AG09309 (cell line): ENCODE measurements at places on chromosomes 5 and 9.

DNA sequence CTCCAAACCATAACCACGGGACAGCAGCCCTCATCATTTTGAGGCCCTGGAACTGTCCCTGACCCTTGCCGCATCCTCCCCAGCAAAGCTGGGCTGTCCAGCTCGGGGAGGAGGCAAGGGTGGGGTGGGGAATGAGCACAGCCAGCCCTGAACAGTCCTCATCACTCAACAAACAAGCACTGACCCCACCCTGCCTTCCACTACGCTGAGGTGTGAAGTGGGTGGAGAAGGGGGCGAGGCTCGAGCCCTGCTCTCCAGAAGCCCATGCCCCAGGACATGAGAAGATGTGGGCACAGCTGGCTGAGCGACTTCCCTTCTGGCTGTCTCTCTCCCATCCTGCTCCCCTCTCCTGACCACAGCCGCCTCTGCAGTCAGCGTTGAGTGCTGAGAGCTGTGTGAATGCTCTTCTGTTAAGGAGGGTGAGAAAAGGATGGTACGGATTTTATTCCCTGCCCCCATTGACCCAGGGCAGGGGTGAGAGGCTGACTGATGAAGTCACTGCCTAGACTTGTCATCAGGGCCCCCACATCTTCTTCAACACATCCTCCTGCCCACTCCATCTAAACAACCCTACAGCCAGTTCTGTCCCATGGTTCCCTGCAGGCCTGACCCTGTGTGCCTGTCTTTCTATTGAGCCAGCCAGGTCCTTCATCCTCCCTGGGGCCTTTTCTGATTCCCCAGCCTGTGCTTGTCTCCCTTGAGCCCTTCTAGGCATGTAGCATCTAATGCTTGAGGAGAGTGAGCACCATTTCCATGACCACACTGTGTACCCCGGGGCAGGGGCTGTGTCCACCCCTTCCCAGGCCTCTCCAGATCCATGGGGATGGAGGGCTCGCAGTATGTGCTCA, 276.0 kb downstream of the FSTL4 start:
- no peak for DNase-seq

DNA sequence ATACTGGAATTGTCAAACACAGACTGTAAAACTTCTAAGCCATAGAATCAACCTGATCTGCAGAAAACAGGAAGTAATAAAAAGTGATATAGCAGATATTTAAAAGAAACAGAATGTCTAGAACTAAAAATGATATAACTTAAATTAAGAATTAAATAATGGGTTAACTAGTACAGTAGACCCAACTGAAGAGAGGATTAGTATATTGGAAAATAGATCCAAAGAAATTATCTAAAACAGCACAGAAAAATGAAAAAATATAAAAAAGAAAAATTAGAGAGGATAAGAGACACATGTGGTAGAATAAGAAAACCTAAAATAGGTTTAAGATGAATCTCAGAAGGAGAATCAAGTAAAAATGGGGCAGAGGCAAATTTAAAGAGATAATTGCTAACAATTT, 219.9 kb downstream of the SEMA6A start:
- DNase-seq = no peak

GRCh38 chr9:98667005-98667640, 41.6 kb downstream of the GABBR2 start:
- DNase-seq = no peak

DNA sequence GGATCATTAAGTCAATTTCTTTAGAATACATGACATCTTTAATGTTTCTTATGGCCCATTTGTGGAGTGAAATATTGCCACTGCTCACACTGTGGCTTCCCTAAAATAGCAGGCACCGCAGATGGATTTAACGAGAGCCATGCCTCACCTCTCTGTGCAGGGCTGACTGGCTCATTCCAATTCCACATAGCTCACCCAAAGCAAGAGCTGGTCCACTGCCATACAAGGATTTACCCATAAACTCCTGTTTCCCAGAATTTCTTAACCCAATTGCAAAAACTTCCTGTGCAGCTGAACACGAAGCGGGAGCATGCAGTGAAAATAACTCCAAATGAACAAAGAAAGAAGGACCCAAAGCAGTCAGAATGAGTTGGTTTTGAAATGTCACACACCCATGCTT, 159.5 kb downstream of the BAAT start:
- DNase-seq = no peak

- DNase-seq = no peak
Measured at GRCh38 chr5:176781638-176782570, 28.5 kb upstream of the UNC5A start.

DNA sequence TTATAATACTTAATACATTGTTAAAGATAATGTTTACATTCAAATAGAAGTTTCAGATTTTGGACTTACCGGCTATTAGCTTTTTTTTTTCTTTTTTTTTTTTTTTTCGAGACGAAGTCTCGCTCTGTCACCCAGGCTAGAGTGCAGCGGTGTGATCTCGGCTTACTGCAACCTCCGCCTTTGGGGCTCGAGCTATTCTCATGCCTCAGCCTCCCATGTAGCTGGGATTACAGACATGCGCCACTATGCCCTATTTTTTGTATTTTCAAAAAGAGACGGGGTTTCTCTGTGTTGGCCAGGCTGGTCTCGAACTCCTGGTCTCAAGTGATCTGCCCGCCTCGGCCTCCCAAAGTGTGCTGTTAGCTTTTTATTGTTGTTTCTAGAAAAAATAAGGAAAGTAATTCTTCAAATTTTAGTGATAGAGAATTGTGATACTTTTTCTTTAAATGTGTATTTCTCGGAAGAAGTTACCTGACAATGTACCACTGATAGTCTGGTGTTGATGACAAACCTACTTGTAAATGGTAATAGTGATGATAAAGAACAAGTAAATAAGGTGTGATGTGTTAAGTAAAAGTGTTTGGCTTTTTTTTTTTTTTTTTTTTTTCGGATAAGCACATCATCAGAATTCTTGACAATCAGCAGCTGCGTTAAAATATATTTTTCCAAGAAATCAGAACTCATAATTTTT, 2.7 kb downstream of the CDC42SE2 start:
- no peak for DNase-seq

GRCh38 chr5:173614591-173614990, 1.9 kb downstream of the BOD1 start:
- DNase-seq = no peak

DNA sequence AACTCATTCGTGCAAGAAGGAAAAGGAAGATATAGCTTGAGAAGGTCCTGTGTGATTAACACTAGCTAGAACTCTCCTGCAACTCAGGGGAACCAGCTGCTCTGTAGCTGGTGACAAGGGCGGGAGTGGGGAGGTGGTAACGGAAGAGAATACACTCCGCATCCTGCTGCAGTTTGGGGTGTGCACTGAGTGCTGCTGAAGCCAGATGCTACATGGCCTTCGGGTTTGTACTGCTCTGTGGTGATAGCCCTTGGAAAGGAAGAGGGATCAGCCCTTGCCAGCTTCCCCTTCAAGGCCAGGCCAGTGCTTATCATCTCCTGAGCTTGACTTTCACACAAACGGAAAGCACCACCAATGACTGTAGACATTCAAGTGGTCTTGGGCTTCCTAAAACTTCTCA, 34.3 kb downstream of the FRMD3 start:
- no peak for DNase-seq

GRCh38 chr5:178421699-178422399, 168.3 kb downstream of the COL23A1 start:
- DNase-seq = no peak
